HTR-8/SVneo (cell line): ENCODE measurements at places on chromosomes 1 and 21.

- no peak for DNase-seq
These were observed 1.7 kb downstream of the AGMAT start for GRCh38 chr1:15583016-15583706.

GRCh38 chr1:214454569-214455396 lies 96.6 kb downstream of the PTPN14 start:
- peak; percentile 71 for DNase-seq

DNA sequence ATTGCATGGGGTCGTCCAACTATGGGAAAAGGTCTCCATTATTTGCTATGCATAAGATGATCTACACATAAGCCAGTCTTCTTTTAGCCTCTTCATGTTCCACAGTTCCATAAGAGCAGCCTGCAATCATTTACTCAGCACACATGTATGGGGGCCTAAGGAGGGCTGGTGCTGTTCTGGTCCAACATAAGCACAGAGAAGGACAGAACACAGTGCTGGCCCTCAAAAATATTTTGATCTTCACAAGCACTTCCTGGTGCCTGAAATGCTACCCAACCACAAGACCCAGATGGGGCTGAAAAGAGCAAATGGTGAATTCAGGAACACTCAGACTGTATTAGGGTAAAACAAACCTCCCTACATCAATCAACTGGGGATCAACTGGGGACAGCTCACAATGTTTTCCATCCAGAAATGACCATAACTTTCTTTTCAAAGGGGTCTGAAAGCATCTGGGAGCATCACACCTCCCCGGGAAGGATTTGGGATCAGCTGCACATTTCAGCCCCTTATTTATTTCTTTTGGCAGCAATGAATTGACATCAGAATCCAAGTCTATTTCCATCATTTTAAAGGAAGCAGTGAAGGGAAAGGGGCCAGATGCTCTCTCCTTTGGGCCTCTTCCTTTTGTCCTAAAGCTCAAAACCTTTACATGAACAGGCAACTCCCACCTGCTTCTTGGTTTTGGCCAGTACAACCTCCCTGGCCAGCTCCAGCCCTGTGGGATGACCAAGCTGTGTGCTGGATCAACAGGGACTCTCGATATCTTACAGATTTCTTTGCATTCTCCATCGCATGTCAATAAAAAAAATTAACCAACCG lies 45.7 kb downstream of the KCNN3 start:
- no peak for DNase-seq

- DNase-seq = no peak
These were observed 20.7 kb downstream of the LHX9 start for GRCh38 chr1:197937892-197938291.

GRCh38 chr1:152089014-152089674 lies at the start of gene TCHHL1:
TCHHL1 (minus strand) TSS chr1:152089064; CDS start chr1:152088143, 921 bp downstream.
- DNase-seq = no peak

DNA sequence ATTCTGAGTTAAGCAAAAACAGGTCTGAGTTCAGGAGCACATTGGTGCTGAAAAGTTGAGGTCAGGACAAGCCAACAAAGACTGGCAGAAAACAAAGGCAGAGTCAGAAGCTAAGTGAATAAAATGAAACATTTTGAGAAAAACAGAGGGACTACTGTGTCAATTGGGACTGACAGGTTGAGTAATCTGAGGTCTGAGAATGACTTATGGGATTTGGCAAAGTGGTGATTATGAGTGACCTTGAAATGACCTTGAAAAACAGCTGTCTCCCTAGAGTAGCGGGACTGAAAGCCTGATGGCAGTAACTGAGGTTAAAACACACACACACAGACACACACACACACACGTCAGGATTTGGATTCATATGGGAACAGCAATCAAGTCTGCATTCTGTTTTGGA lies 8.8 kb upstream of the COG2 start:
- no peak for DNase-seq

- DNase-seq = no peak
These were observed 168.8 kb upstream of the NRIP1 start for GRCh38 chr21:15233611-15234010.

- DNase-seq = peak; percentile 26
These were observed 47.1 kb downstream of the PHACTR4 start for GRCh38 chr1:28416509-28417194.

DNA sequence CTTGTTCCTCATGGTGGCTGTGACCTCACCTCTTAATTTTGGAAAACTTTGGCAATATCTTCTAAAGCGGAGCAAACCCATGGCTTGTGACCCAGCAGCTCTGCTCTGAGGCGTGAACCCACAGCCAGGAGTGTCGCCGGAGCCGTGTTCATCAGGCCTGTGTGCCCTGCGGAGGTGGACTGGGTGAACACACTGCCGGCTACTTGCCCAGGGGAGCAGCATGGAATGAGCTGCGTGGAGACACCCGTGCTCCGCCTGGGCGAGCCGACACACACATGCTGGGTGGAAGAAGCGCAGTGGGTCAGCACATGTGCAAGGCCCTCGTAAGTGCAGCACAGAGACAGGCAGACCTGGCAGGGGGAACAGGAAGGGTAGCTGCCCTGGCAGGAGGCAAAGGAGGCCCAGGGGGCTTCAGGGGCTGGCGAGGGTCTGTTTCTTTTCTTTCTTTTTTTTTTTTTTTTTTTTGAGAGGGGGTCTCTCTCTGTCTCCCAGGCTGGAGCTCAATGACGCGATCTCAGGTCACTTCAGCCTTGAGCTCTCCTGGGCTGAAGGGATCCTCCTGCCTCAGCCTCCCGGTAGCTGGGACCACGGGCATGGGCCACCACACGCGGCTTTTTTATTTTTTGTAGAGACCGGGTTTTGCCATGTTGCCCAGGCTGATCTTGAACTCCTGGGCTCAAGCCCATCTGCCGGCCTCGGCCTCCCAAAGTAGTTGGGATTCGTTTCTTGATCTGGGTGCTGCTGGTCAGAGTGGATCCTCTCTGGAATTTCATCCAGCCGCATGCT lies 41.8 kb downstream of the AGPAT3 start:
- DNase-seq = no peak

- DNase-seq = no peak
These were observed 27.4 kb downstream of the RRP15 start for GRCh38 chr1:218312509-218312908.

DNA sequence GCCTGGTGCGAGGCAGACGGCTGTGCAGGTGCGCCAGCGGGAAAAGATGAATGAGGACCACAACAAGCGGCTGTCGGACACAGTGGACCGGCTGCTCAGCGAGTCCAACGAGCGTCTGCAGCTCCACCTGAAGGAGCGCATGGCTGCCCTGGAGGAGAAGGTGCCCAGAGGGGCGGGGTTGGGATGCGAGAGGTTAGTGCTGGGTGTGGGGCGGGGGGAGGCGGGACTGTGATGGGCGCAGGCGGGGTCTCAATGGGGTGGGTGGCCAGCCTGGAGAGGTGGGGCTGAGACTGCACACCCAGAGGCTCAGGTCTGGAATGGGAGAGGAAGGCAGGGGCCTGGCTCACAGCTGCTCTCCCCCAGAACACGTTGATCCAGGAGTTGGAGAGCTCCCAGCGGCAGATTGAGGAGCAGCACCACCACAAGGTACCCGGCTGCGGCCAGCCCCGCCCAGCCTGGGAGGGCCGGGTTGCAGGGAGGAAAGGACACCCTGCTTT lies 22.3 kb downstream of the PPFIA4 start:
- DNase-seq = no peak

GRCh38 chr1:12140515-12141162 lies 26.2 kb upstream of the TNFRSF1B start:
- no peak for DNase-seq

DNA sequence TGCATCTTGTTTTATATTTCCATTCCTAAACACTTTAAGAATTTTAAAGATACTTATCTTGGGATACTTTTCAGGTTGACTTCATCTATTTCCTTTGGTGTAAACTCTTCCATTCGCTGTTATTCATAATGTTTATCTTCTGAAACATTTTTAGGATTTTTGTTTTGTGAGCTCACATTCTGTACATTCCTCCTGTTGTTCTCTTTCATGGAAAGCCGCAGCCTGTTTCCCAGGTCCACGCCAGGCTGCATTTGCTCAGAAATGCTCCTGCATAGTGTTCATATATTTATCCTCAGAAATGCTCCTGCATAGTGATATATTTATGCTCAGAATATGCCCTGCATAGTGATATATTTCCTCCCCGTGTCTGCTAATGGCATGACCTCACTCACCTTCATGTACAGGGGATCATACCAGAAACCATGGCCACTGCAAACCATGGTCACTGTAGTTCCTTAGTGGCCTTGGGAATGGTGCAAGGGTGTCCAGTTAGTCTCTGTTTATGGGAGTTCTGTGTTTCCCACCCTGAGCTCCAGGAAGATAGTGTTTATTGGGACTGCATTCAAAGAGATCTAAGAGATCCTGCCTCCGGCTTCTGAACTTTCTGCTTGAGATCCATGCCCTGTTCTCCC lies 153.9 kb upstream of the GREM2 start:
- peak; percentile 69 for DNase-seq

GRCh38 chr1:169012416-169012815 lies 94.1 kb upstream of the ATP1B1 start:
- DNase-seq = no peak

- DNase-seq = peak; percentile 11
These were observed 226.5 kb downstream of the SMYD3 start for GRCh38 chr1:246280551-246280950.

DNA sequence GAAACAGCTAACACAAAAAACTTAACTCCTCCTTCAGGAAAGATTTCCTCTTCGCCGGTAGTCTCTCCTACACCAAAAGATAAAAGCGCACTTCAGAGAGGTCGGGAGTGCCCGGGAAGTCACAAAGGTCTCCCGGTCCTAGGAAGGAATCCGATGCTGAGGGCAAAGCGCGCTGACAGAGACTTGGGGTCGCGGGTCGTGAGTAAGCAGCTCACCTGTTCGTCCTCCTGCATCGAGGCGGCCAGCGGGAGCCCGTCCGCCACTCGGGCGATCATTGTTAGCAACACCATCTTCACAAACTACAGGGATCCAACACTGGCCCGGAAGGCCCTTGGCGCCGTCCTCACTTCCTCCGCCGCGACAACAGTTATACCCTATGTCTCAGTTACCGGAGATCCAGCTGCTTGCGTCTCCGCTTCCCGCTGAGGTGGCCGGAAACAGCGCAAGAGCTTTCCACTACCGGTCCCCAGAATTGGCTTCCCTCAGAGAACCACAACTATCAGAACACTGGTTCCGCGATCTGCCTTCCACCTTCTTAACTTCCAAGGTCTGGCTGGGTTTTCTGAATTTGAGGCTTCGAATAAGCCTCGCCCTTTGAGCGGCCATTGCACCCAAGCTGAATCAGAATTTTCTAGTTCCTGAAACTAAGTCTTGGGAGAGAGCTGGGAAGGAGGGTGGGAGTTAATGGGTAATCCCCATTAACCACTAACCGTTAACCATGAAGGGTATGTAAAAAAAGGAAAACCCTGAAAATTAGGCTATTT lies at the start of gene SEC22B:
TSS of gene SEC22B (minus strand) at position 429 of the 764 bp plus-strand sequence. CDS start at position 290, 139 bp downstream.
- DNase-seq = peak; percentile 64

DNA sequence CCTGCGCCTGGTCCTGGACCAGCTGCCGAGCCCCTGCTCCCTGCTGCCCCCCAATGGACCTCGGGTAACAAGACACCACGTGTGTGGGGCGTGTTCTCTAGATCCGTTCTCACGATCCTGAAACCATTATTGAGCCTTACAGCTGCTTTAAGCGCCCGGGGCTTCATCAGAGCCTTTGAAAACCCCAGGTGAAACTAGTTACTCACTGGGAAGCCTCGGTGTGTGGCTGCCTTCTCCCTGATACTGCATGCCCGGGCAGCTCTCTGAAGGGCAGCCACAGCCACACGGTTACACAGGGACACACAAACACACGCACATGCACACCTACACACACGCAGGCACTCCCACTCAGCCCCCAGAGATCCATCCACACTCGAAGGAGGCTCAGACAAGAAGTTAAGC lies 5.3 kb downstream of the HES2 start:
- DNase-seq = peak; percentile 53

DNA sequence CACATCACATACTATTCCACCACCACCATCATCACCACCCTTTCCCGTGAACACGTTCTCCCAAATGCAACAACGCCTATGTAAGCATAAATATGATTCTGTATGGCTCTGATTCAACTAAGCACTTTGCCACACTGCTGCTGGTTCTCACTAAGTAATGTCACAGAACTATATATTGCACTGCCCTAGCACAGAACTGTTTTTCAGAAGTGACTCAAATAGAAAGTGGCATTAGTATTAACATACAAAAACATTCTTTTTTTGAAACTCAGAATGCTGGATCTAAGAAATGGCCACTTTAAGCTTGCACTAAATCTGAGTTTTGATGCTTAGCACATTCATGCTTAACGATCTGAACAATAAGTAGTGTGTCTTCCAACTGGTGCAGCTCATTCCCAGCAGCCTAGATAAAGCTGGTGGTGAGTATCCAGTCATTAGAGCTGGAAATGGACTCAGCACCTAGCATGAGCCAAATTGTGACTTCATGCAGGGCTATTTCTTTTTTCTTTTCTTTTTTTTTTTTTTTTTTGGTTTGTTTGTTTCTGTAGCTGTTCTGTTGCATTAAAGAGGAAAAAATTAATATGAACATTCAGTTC lies 46.2 kb upstream of the ZC3H11B start:
- no peak for DNase-seq

DNA sequence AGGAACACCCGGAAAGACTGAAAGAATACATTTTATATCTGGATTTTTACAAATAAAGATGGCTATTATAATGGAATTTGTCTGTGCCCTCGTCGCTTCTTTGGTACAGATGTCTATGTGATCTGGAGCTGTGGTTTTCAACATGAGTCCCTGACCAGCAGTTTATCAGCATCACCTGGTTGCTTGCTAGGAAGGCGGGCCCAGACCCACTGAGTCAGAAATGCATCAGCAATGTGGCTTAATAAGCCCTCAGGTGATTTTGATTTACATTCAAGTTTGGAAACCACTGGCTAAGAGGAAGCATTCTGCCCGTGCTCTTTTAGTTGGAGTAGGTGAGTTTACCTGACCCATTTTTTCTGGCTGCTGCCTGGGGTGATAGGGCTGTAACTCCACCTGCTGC lies 31.7 kb downstream of the ATP1A1 start:
- DNase-seq = no peak

DNA sequence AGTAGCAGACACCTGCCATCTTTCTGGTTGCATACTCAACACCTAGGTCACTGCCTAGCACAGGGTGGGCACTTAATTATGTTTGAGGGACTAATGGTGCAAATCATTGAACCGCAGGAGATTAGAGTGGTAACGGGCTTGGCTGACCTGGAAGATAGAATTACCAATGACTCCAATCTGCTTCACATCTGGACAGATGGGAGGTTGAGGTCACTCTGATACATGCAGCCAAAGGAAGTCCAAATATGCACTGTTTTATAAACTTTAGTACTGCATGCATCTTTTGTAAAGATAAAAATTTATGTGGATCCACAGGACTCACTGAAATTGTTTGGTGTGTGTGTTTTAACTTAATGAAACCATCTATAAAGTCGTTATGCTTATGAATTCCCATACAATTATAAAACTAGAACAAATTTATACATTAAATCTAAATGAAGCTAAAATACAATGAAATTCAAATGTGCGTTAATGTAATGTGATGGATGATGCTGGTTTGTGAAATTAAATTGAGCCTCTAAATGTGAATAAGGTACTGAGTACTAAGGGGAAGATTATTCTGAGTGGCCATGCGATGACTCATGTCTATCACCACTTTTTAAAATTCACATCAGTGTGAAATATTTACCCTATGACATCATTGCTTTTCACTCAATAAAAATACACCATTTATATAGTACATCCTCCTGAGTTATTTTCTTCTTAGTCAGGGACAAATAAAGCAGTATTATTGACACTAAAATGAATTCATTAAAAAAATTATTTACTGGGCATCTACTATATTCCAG lies 224.7 kb upstream of the FAM78B start:
- no peak for DNase-seq
